ENCODE measurements at places on chromosomes 7 and 10. TPM values are rescaled to one million over a fixed set of nuclear protein-coding genes. Genes with fewer than 3 reads are reported as not detected.

DNA sequence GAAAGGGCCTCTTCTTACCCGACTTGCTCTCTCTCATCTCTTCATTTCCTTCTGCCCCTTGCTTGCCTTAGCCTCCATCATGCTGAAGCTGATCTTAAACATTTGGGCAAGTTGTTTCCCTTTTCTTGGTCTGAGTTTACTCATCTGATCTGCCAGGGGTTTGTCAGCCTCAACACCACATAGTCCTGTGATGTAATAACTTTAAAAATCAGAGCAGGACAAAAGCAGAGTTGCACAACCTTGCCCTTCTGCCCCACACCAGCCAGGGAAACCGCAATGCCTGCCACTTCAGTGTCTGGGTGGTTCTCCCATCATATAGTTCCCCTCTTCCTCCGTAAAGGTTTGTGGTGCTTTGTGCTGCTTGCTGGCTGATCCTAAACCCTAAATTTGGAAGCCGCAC lies 9.9 kb upstream of the LIPM start:
- H3K27me3 ChIP-seq: no peaks in the 10 kb centered on the region
- no peaks in the 10 kb centered on the region for H3K4me1 ChIP-seq
- no peak for DNase-seq
- no peaks in the 10 kb centered on the region for H3K36me3 ChIP-seq
- no peak overlapping the region for H3K27ac ChIP-seq

DNA sequence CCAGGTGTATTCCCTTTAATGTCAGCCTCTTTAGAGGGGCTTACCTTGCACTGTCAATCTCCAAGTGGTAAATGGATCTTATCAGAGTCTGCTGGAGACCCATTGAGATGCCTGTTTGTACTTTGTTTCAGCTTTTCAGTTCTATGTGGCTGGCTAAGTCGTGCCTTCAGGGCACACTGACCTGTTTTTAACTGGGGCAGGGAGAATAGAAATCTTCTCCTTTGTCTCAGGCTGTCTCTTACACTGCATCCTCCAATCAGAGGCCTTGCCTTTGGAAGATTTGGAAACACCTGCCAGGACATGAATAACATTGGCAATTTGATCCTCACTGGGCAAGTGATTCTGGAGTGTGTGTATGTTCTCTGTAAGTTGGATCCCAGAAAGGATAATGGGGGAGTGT lies 65.0 kb downstream of the POU6F2 start:
- H3K27me3 ChIP-seq: no peaks in the 10 kb centered on the region
- no peaks in the 10 kb centered on the region for H3K36me3 ChIP-seq
- no peak overlapping the region for H3K4me3 ChIP-seq
- no peak for DNase-seq
- no peak overlapping the region for H3K27ac ChIP-seq

GRCh38 chr7:129072479-129073011 lies 17.6 kb upstream of the TNPO3 start:
- H3K27ac ChIP-seq: no peak overlapping the region
- H3K4me3 ChIP-seq: no peak overlapping the region
- H3K4me1 ChIP-seq: no peaks in the 10 kb centered on the region
- H3K36me3 ChIP-seq: no peaks in the 10 kb centered on the region

- H3K36me3 ChIP-seq: no peaks in the 10 kb centered on the region
- DNase-seq: no peak
- H3K27ac ChIP-seq: peak overlapping the region; percentile 90
- peaks cover 13% of the 10 kb centered on the region for H3K4me1 ChIP-seq
- peak overlapping the region; percentile 83 for H3K4me3 ChIP-seq
These were observed 519 bp upstream of the RPP38 start for GRCh38 chr10:15096661-15097010.

GRCh38 chr10:126321440-126321839 lies 66.8 kb downstream of the ADAM12 start:
- no peak overlapping the region for H3K4me3 ChIP-seq
- DNase-seq: no peak
- H3K4me1 ChIP-seq: no peaks in the 10 kb centered on the region
- no peaks in the 10 kb centered on the region for H3K27me3 ChIP-seq

- no peaks in the 10 kb centered on the region for H3K27me3 ChIP-seq
- DNase-seq: no peak
- no peak overlapping the region for H3K4me3 ChIP-seq
- H3K4me1 ChIP-seq: no peaks in the 10 kb centered on the region
- no peak overlapping the region for H3K27ac ChIP-seq
These were observed 52.4 kb upstream of the PRKAR1B start for GRCh38 chr7:779480-779879.

GRCh38 chr7:101924171-101924570 lies 106.7 kb downstream of the CUX1 start:
- no peaks in the 10 kb centered on the region for H3K36me3 ChIP-seq
- H3K27ac ChIP-seq: no peak overlapping the region
- no peak for DNase-seq
- H3K4me3 ChIP-seq: no peak overlapping the region

DNA sequence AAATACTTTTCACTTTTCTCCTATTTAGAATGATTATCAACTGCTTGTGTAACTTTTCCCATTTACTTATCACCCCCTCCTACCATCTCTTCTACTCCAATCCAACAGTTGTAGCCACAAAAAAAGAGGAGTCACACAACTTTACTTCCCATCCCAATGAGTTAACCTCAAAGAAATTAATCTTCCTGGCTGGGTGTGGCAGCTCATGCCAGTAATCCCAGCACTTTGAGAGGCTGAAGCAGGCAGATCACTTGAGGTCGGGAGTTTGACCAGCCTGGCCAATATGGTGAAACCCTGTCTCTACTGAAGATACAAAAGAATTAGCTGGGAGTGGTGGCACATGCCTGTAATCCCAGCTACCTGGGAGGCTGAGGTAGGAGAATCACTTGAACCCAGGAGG lies 19.9 kb downstream of the SYPL1 start:
- H3K27me3 ChIP-seq: no peaks in the 10 kb centered on the region
- H3K36me3 ChIP-seq: no peaks in the 10 kb centered on the region
- H3K4me3 ChIP-seq: no peak overlapping the region
- H3K4me1 ChIP-seq: no peaks in the 10 kb centered on the region

DNA sequence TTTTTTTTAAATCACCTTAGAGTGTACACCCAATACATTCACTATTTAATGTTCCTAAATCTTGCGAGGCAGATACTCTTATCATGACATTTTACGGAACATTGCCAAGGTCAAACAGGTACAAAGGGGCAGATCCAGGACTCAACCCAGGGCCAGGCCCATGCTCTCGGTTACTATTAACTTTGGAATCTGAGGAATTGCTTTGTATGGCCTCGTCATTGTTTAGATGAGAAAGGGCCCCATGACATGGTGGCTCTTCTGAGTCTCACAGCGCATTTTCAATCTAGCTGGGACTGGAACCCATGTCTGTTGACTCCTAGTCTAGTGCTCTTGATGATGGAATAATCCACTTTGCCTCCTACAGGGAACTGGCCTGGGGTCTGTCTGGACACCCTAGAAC lies 59.1 kb downstream of the GATA3 start:
- H3K36me3 ChIP-seq: no peaks in the 10 kb centered on the region
- H3K4me1 ChIP-seq: no peaks in the 10 kb centered on the region
- no peaks in the 10 kb centered on the region for H3K27me3 ChIP-seq
- H3K4me3 ChIP-seq: no peak overlapping the region

DNA sequence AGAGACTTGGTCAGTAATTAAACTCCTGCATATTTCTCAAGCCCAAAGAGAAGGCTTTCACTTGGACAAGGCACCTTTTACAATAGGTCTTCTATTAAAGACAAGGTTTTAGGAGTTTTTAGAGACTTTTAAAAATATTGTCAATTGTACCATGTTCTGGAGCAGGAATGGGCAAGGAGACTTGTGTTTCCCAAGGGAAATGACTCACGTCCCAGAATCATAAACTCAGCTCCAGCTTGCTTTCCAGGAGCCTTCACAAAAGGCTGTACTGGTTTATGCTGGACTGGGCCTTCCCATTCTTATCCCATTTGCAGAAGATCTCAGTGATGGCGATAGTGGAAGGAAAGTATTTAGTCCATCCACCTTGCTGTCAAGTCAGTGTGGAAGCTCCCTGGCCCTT lies 7.8 kb upstream of the GLI3 start:
- DNase-seq: no peak
- peaks cover 4% of the 10 kb centered on the region for H3K27me3 ChIP-seq
- H3K4me1 ChIP-seq: no peaks in the 10 kb centered on the region
- H3K4me3 ChIP-seq: no peak overlapping the region
- H3K36me3 ChIP-seq: no peaks in the 10 kb centered on the region

DNA sequence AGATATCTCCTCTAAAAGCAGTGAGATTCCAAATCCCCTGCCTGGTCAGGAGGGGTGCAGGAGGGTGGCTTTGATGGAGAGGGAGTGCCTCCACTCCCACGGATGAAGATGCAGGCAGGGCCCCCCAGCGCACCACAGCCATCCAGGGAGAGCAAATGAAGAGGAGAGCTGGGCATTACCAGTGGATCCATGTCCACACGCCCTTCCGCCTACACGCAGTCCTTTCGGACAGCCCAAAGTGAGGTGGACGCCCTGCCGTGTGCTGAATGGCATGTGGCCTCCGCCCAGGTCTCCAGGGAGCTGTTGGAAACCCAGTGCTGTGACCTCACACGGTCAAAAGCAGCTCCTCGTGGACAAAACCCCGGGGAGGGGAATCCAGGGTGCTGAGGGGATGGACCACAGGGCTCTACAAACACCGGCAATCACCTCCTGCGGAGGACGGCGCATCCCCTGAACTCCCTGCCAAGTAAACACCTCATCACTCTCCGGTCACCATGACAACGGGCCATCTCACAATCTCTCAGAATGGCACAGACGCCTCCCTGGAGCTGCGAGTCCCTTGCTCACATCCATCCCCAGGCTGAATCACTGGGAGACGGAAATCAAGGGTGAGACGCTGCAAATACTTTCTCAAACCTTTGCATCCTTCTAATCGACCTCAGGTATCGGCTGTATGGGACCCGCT lies 35.0 kb upstream of the DNAAF5 start:
- H3K4me3 ChIP-seq: no peak overlapping the region
- H3K27me3 ChIP-seq: no peaks in the 10 kb centered on the region

GRCh38 chr7:115356139-115356746 lies 434.3 kb downstream of the MDFIC start:
- no peak for DNase-seq
- no peaks in the 10 kb centered on the region for H3K4me1 ChIP-seq
- no peak overlapping the region for H3K4me3 ChIP-seq
- no peak overlapping the region for H3K27ac ChIP-seq
- no peaks in the 10 kb centered on the region for H3K27me3 ChIP-seq

GRCh38 chr10:58210160-58210559 lies 57.5 kb downstream of the IPMK start:
- no peak overlapping the region for H3K4me3 ChIP-seq
- H3K27ac ChIP-seq: no peak overlapping the region
- H3K36me3 ChIP-seq: no peaks in the 10 kb centered on the region
- DNase-seq: no peak

GRCh38 chr7:46360296-46360695 lies 439.2 kb upstream of the IGFBP3 start:
- H3K4me3 ChIP-seq: no peak overlapping the region
- H3K27me3 ChIP-seq: no peaks in the 10 kb centered on the region
- no peaks in the 10 kb centered on the region for H3K4me1 ChIP-seq
- no peak overlapping the region for H3K27ac ChIP-seq
- H3K36me3 ChIP-seq: no peaks in the 10 kb centered on the region
- DNase-seq: no peak

DNA sequence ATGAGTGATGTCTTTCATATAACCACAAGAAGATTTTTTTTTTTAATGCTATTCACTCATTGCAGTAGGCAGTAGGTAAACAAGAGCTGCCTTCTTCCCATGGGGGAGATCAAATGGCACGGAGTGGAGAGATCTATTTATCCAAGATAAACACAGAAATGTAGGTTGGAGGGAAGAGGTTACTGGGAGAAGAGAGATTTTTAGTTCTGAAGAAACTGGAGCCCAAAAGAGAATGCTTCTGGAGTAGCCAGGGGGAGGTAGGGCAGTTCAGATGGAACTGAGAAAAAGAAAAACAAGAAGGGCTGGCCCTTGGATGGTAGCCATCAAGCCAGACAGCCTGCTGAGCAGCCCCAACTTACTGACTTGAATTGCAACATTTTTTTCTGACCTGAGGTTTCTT lies 270.1 kb upstream of the TPK1 start:
- H3K36me3 ChIP-seq: no peaks in the 10 kb centered on the region
- DNase-seq: no peak

- H3K4me3 ChIP-seq: no peak overlapping the region
- no peaks in the 10 kb centered on the region for H3K27me3 ChIP-seq
- H3K36me3 ChIP-seq: no peaks in the 10 kb centered on the region
- H3K4me1 ChIP-seq: no peaks in the 10 kb centered on the region
- H3K27ac ChIP-seq: no peak overlapping the region
These were observed 599.6 kb upstream of the GHITM start for GRCh38 chr10:83539528-83540308.

DNA sequence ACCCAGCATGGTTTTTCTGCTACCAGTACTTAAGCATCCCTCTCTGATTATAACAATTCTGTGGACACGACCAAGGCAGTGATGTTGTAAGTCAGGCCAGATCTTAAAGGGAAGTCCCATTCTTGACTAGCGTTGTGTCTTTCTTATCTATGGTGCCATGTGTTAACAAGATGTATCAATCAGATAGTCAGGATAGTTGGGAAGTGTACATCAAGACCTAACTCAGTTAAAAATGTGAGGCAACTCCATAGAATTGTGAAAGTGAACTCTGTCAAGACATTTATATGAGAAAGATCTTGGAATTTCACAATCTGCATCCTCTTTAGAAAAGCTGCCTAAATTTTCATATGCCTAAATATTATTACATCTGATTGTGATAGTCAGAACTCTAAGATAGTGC lies 341.7 kb upstream of the SEMA3D start:
- no peak for DNase-seq
- H3K4me3 ChIP-seq: no peak overlapping the region
- H3K27me3 ChIP-seq: no peaks in the 10 kb centered on the region
- H3K36me3 ChIP-seq: no peaks in the 10 kb centered on the region
- no peaks in the 10 kb centered on the region for H3K4me1 ChIP-seq

DNA sequence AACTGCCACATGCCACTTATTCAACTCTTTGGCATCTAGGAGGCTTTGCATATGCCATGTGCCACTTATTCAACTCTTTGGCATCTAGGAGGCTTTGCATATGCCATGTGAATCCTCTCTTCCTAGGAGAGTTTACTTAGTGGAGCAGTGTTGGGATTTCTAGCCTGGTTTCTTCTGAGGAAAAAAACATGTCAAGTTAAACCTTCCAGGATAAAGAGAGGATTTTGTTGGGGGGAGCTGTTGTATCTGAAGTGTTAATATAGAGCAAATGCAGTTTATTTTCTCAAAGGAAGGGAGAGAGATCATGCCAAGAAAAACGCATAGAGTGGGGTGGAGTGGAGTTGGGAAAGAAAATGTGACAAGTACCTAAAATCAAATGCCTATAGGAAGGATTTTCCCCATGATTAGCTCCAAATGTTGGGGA lies 91.5 kb downstream of the MCU start:
- no peaks in the 10 kb centered on the region for H3K4me1 ChIP-seq
- no peaks in the 10 kb centered on the region for H3K36me3 ChIP-seq
- no peak overlapping the region for H3K4me3 ChIP-seq
- no peaks in the 10 kb centered on the region for H3K27me3 ChIP-seq
- H3K27ac ChIP-seq: no peak overlapping the region

Gene VPS26A
- total RNA-seq: 61.4 TPM

Gene FXYD4
- 0.98 TPM for total RNA-seq

Gene LIPK
- not detected for total RNA-seq

Gene ZNF212
- total RNA-seq: 10.4 TPM

Gene UCN3
- total RNA-seq: 4.0 TPM

Gene OPALIN
- total RNA-seq: not detected

Gene MACROH2A2
- 15.1 TPM for total RNA-seq

Gene ZNF277
- 27.4 TPM for total RNA-seq
